ENCODE measurements at places on chromosomes 6 and 20.

DNA sequence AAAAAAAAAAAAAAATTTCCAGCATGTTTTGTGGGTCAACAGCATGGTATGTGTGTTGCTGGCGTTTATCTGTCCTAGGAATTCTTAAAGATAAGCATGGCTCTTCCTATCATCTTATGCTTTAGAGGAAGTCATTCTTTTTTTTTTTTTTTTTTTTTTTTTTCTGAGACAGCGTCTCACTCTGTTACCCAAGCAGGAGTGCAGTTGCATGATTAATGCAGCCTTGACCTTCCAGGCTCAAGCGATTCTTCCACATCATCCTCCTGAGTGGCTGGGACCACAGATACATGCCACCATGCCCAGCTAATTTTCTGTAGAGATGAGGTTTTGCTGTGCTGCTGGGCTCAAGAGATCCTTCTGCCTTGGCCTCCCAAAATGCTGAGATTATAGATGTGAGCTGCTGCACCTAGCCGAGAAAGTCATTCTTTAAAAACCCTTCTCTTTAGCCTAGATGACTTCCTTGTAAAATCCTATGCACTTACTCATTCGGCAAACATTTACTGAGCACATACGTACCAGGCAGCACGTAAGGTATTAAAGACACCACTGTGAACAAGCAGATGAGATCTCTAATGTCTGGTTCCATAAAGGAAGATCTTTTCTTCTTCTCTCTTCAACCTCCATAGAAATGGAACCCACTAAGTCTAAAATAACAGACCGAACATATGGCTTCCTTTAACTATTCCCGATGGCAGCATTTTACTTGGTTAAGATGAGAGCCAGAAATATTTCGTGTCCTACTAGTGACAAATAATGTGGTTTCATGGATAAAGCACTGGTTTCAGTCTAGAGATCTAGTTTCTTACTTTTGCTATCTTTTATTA is 122.4 kb downstream of the RIN2 start:
- no peak for DNase-seq

DNA sequence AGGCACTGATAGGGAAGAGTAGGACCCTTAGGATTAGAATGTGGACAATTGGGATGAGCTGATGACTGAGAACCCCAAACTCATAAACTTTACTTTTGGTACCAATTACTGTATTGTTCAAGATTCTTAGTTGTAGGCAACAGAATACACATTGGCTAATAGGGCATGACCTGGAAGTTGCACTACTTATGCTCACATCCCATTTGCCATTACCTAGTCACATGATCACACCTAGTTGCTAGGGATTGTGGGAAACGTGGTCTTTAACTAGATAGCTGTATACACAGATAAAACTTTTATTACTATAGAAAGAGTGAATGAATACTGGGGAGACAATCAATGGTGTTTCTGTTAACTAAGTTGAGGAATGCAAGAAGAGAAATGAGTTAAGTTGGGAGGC is 113.4 kb upstream of the AKIRIN2 start:
- DNase-seq = no peak

GRCh38 chr6:75368151-75368779 is 83.7 kb upstream of the TMEM30A start:
- peak; percentile 27 for DNase-seq

- no peak for DNase-seq
These were observed 332.0 kb downstream of the NRN1 start for GRCh38 chr6:5674721-5675120.

DNA sequence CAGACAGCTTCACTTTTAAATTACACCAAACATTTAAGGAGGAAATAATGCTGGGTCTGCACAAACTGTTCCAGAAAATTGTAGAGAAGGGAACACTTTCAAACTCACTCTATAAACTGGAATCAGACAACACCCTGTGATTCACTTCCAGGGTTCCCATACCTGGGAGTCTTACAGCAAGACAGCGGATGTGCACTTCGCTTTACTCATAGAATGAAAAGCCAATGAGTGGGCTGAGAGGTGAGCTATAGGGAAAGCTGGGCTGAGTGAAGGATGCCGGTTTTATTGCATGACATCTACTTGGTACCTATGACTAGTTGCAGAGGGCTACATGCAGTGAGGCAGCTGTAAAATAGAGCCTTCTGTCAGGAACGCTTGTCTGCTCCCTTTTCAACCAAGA is 152.1 kb downstream of the FNDC1 start:
- no peak for DNase-seq

All from NCI-H1105 (cell line).